K562 (cell line): ENCODE measurements at places on chromosomes 6 and 20. TPM values are rescaled to one million over a fixed set of nuclear protein-coding genes. Genes with fewer than 3 reads are reported as not detected.
A peak's percentile ranks its signal among the peaks of the same experiment; 100 is the strongest.

Gene KCNS1
- total RNA-seq = not detected in 2 replicates

Gene CALHM4
- total RNA-seq = not detected in 2 replicates

Gene TRIM38
- 5.3 and 6.3 TPM in 2 replicates for total RNA-seq

Gene COL11A2
- total RNA-seq = 0.16 and 0.35 TPM in 2 replicates

Gene GJA10
- not detected in 2 replicates for total RNA-seq

- no peak for DNase-seq
- H3K27me3 ChIP-seq = no peaks in the 10 kb centered on the region
- H3K4me3 ChIP-seq = no peak overlapping the region
- no peaks in the 10 kb centered on the region for H3K4me1 ChIP-seq
- H3K27ac ChIP-seq = no peak overlapping the region
These were observed 11.9 kb downstream of the C6orf89 start for GRCh38 chr6:36897609-36898008.

- H3K4me1 ChIP-seq = peaks cover 2% of the 10 kb centered on the region; the same call in 1 of the 3 replicates
- no peak overlapping the region for H3K27ac ChIP-seq
- H3K4me3 ChIP-seq = peak overlapping the region; percentile 17
- no peak for DNase-seq
- no peaks in the 10 kb centered on the region for H3K27me3 ChIP-seq
These were observed 1379.2 kb upstream of the DEFB115 start for GRCh38 chr20:29878281-29878741.

- H3K4me3 ChIP-seq = no peak overlapping the region
- no peaks in the 10 kb centered on the region for H3K4me1 ChIP-seq
- H3K27ac ChIP-seq = no peak overlapping the region
- H3K27me3 ChIP-seq = no peaks in the 10 kb centered on the region
- no peaks in the 10 kb centered on the region for H3K36me3 ChIP-seq
These were observed 117.0 kb downstream of the PCSK2 start for GRCh38 chr20:17343656-17344452.

DNA sequence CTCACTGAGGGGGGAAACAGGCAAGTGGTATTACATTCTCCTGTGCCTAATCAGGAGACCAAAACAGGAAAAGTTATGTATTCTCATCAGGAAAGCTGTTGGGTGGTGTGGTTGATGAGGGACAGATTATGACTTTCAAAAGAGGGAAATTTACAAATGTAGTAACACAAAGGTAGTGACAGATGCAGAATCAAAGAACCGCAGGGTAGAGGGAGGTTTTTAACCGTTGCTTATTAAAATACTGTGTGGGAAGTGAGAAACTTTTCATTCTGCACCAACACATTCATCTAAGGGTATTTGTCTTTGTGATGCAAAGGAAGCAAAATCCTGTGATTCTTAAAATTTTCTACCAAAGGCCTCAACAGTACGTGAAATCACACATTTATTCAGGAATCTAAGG is 288.2 kb upstream of the MAN1A1 start:
- DNase-seq = no peak
- no peak overlapping the region for H3K4me3 ChIP-seq
- no peaks in the 10 kb centered on the region for H3K4me1 ChIP-seq
- no peak overlapping the region for H3K27ac ChIP-seq
- H3K36me3 ChIP-seq = no peaks in the 10 kb centered on the region
- H3K27me3 ChIP-seq = no peaks in the 10 kb centered on the region

DNA sequence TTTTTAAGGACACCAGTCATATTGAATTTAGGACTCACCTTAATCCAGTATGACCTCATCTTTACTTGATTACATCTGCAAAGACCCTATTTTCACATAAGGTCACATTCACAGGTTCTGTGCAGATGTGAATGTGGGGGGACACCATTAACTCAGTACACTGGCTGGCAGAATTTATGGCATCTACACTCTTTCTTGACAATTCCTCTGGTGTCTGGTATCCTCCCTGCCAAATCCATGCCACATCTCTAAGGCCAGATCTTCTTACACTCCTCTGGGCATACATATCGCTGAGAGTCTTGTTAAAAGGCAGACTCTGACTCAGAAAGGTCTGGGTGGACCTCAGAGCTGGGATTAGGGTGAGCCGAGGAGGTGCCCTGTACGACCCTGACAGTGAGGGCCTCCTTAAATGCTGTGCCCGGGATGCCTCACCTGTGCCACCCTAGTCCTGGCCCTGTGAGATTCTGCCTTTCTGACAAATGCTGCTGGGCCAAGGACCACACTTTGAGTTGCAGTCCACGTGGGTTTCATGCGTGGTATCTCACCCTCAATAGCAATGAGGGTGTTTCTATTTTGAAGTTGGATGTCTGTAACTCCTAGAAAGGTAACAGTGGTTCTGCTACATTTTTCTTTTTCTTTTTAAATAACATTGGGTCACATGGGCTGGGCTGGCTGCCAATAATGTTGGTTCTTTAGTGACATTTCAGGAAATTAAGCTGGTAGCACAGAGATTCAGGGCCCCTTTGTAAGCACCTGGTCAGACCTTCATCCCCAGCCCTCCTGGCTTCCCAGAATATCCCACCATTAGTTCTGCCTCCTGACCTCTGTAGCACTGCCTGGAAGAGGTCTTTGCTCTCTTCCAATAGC is 17.2 kb upstream of the LRRN4 start:
- no peak overlapping the region for H3K4me3 ChIP-seq
- DNase-seq = no peak

DNA sequence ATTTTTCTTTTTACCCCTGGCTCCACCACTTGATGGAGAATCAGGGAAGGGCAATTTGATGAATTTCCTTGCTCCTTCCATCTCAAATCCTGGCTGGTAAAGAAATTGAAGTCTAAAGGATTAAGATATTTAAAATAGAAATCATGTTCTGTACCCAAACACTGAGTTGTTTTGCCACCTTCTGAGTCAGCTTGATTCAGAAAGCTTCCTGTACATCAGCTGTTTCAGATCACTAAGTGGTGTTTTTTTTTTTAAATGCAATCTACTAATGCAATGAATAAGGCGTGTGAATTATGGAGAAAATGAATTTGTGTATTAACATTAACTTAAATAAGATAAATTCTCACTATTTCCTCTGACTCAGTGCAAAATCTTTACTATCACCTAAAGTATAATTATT is 11.5 kb upstream of the POPDC3 start:
- DNase-seq = no peak
- no peak overlapping the region for H3K27ac ChIP-seq
- no peak overlapping the region for H3K4me3 ChIP-seq

DNA sequence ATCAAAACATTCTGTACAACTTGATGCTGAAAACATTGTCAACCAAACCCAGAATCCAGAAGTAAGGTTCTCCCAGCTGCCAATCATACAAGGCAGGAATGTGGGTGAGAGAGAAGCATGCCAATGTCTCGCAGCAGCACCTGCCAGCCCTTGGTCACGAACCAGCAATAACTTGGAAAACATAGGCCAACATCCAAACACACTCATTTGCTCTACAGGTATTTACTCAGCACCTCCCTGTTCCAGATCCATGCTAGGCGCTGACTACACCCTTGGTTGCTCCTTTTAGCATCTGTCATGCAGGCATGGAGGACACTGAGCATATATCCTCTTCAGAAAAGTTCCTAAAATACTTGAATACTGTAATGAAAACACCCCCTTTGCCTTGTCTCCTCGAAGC is 63.6 kb downstream of the FAXC start:
- no peak overlapping the region for H3K27ac ChIP-seq
- no peak for DNase-seq
- H3K4me3 ChIP-seq = no peak overlapping the region
- no peaks in the 10 kb centered on the region for H3K4me1 ChIP-seq
- no peaks in the 10 kb centered on the region for H3K36me3 ChIP-seq

DNA sequence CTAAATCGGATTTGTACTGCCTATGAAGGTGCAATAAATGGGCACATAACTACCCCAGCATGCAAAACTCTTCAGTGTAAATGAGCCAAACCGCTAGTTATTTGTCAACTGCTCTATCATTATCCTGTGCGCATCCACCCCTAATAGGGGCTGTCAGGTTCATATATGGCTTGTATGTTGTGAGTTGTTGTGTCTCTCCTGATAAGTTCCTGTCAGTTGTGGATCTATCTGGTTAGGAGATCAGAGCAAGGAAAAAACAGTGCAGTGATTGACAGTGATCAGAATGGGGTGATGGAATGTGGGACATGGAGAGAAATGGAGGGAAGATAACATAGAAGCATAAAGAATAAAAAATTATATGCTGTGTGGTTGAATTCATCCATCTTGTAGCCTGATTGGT is 686.9 kb upstream of the ID4 start:
- H3K4me1 ChIP-seq = no peaks in the 10 kb centered on the region
- H3K27ac ChIP-seq = no peak overlapping the region
- DNase-seq = no peak
- no peaks in the 10 kb centered on the region for H3K36me3 ChIP-seq
- no peaks in the 10 kb centered on the region for H3K27me3 ChIP-seq
- H3K4me3 ChIP-seq = no peak overlapping the region
